Liver (tissue), 10 donors: ENCODE measurements at places on chromosomes 11 and 22.

DNA sequence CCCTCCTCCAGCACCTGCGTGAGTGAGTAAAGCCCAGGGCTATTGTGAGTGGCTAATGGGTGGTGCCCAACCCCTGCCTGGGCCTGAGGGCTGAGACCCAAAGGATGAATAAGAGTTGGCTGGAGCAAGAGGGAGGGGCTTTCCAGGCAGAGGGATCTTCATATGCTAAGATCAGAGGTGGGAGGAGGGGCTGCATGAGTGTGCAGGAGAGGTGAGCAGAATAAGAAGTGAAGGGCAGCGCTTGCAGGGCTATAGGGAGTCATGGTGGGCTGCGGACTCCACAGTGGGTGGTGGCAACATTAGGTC lies 3.9 kb downstream of the EMID1 start:
- no peak for DNase-seq
- no peak overlapping the region for H3K4me3 ChIP-seq
- H3K27ac ChIP-seq = no peak overlapping the region
- H3K4me1 ChIP-seq = peaks cover 4% of the 10 kb centered on the region
- no peaks in the 10 kb centered on the region for H3K27me3 ChIP-seq

DNA sequence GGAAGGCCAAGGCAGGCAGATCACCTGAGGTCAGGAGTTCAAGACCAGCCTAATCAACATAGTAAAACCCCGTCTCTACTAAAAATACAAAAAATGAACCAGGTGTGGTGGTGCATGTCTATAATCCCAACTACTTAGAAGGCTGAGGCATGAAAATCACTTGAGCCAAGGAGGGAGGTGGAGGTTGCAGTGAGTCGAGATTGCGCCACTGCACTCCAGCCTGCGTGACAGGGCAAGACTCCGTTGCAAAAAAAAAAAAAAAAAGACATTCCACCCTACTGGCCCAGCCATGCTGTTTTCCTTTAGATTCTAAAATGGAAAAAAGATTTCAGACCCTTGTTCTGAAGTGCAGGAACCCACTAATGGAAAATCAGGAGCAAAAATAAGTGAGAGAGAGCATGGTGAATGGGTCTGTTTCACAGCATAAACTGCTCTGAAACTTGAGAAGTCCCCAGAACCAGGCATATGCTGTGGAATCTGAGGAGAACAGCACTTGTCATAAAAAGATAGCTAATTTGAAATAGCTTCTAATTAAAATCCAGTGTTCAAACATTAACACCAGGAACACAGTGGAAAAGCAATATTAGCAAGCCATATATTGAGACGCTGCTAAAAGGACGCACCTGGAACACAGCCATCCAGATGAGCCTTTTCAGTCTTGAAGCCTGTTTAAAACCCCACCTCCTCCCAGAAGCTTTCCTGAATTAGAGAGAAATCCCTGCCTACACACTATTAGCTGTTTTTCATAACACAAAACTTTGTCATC lies 66.3 kb upstream of the CHRM4 start:
- no peaks in the 10 kb centered on the region for H3K4me1 ChIP-seq
- no peaks in the 10 kb centered on the region for H3K36me3 ChIP-seq
- no peak overlapping the region for H3K27ac ChIP-seq

GRCh38 chr11:8814923-8815240 lies 96.1 kb upstream of the AKIP1 start:
- no peak overlapping the region for H3K27ac ChIP-seq
- H3K4me3 ChIP-seq = no peak overlapping the region
- DNase-seq = no peak
- H3K27me3 ChIP-seq = no peaks in the 10 kb centered on the region

DNA sequence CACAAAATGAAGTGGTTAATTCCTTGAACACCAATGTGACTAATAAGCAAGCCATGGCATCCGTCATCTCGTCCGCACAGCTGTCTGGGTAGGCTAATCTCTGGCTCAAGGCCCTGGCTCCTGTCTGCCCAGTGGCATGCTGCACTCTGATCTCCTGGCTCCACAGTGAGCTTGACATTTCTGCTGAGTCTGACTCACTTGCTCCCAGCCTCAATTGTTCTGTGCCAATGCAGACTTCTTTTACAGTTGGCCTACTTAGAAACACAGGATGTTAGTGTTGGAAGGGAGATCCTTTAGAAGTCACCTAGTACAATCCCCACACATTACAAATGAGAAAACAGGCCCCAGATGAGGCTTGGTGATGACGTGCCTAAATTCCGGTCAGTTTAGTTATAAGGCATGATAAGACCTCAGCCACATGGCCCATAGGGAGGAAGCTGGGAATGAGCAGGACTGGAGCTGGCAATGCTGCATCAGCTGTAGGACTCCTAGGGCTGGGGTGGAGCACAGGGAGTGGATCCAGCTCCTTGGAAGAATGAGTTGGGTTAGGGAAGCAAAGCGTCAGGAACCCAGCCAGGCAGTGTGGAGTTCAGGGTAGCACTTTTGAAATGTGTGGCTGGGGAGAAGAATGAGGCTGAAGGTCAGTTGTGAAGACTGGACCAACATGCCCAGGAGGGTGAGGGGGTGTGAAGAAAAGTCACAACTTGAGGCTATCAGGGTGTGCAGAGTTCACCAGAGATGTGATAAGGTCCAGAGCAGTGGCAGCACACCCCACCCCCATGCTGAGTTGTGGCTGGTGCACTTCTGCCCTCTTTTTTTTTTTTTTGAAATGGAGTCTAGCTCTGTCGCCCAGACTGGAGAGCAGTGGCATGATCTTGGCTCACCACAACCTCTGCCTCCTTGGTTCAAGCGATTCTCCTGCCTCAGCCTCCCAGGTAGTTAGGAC lies 70.2 kb upstream of the EED start:
- no peak overlapping the region for H3K4me3 ChIP-seq
- peaks cover 30% of the 10 kb centered on the region for H3K4me1 ChIP-seq
- DNase-seq = peak; percentile 72
- H3K27ac ChIP-seq = peak overlapping the region; percentile 68

DNA sequence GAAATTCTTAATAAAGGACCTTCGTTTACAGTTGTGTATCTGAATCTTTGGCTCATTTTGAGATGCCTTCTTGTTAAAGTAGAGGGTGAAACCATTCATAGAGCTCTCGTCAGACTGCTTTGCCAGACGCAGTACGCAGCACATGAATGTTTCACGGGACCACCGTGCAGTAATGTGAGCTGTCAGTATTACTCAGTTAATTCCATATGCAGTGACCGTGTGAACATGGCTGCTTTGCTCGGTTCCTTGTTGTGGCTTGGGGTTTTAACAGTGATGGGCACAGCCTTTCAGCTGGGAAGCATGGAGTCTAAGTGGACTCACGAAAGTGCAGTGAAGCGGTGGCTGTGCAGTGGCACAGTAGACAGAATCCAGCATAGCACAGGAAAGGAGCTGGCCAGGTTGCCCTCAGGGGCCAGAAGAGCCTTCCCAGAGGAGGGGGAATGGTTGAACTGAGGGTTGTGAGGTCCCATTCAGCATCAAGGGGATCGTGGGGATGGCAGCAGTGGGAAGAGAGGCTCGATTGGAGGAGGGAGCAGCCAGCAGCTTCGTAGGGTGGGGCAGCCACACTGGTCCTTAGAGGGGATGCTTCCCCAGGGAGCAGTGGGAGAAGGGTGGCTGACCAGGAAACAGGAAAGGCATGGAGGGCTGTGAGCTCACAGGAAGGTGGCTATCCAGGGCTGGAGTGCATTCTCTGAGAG lies 31.4 kb downstream of the PPFIA1 start:
- no peak for DNase-seq
- no peak overlapping the region for H3K4me3 ChIP-seq
- no peak overlapping the region for H3K27ac ChIP-seq
- no peaks in the 10 kb centered on the region for H3K36me3 ChIP-seq
- H3K4me1 ChIP-seq = no peaks in the 10 kb centered on the region

- no peak overlapping the region for H3K27ac ChIP-seq
- DNase-seq = no peak
- no peak overlapping the region for H3K4me3 ChIP-seq
- no peaks in the 10 kb centered on the region for H3K36me3 ChIP-seq
- H3K27me3 ChIP-seq = no peaks in the 10 kb centered on the region
- H3K4me1 ChIP-seq = no peaks in the 10 kb centered on the region
These were observed 468.4 kb downstream of the NELL1 start for GRCh38 chr11:21137803-21138202.

DNA sequence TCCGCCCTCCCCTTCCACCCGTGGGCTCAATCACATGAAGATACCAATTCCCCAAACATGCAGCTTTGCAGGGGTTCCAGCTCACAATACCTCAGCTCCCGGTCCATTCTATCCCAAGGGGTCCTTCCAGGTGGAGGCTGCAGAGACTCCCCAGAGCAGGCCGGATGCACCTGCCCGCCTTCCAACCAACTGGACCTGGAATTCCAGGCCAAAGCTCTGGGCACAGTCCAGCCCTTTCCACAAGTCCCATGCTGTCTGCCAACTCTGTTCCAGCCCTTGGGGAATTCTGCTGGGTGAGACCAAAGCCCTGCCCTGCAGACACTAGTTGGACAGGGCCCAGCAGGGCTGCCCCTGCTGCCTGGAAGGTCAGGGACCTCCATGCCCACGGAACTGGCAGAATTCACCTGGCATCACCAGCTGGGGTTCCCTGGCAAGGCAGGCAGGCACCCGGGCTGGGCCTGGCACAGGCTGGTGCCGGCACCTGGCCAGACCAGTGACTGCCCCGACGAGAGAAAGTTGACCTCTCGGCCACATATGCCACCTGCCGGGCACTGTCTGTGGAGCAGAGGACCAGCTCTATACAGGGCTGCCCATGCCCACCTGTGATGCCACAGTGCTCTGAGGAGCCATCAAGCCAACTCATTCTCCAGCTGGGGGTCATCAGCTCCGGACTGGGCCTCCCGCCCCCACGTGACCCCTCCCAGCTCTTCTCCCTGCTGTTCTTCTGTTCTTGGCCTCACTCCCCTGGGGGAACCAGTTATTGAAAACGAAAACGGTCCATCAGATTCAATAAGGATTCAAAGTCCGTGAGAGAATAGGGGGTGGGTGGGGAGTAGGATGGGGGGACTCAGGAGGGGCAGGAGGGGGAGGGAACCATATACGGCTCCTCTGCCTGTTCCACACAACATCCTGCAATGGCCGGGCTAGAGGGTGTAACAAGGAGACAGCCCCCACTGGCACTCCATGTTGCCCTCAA lies 4.7 kb downstream of the SYT7 start:
- H3K27me3 ChIP-seq = no peaks in the 10 kb centered on the region
- no peaks in the 10 kb centered on the region for H3K36me3 ChIP-seq
- H3K4me1 ChIP-seq = peaks cover 39% of the 10 kb centered on the region
- H3K27ac ChIP-seq = no peak overlapping the region

GRCh38 chr11:30935861-30936260 lies 349.7 kb upstream of the MPPED2 start:
- no peak for DNase-seq
- no peak overlapping the region for H3K27ac ChIP-seq
- H3K4me3 ChIP-seq = no peak overlapping the region
- no peaks in the 10 kb centered on the region for H3K36me3 ChIP-seq

DNA sequence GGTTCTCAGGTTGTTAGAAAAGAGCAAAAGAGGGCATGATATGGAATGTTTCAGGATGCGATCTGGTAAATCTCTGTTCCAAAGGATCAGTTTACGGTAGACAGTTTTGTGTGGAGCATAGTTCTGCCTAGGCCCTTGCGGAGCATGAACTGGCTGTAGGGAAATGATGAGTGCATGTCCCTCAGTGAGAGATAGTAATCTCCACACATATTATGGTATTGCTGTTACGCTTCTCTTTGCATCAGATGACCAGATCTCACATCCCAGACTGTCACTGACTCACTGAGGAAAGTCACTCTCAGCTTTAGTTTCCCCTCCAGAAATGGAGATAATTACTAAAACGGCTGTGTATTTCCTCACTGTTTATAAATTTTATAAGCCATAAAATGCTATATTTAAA lies 836.0 kb downstream of the JRKL start:
- H3K4me3 ChIP-seq = no peak overlapping the region
- DNase-seq = no peak
- no peaks in the 10 kb centered on the region for H3K27me3 ChIP-seq
- H3K27ac ChIP-seq = no peak overlapping the region

DNA sequence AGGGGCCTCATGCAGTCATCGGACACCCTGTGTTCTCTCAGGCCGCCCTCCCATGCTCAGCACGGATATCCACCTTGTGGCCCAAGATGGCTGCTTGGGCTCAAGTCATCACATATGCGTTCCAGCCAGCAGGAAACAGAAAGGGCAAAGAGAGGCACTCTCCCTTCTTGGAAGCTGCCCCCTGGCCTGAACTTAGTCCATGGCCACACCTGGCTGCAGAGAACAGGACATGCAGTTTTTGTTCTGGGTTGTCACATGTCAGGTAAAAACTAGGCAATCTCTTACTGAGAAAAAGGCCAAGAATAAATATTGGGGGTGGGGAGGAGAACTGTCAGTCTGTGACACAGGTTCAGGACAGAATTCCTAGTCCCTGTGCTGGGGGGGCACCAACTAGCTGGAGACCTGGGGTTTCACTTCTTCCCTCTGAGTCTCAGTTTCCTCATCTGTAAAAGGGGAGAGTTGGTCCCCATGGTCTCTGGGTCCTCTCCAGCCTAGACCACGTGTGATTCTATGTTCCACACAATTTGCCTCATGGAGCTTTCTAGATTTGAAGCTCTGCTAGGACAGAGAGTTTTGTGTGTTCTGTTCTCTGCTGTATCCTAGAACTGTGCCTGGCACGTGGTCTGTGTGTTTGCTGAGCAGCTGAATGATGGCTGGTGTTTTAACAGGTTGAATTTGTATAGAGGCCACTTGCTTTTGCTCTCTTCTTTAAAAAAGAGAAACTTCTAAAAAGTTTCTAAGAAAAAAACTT lies 107.2 kb upstream of the ANO1 start:
- peak overlapping the region; percentile 92 for H3K27ac ChIP-seq
- no peak for DNase-seq
- H3K27me3 ChIP-seq = no peaks in the 10 kb centered on the region
- H3K4me1 ChIP-seq = peaks cover 31% of the 10 kb centered on the region
- H3K4me3 ChIP-seq = no peak overlapping the region

- H3K4me3 ChIP-seq = no peak overlapping the region
- H3K4me1 ChIP-seq = peaks cover 16% of the 10 kb centered on the region
- H3K27ac ChIP-seq = no peak overlapping the region
- no peaks in the 10 kb centered on the region for H3K36me3 ChIP-seq
- DNase-seq = no peak
- no peaks in the 10 kb centered on the region for H3K27me3 ChIP-seq
These were observed 30.9 kb downstream of the MACROD1 start for GRCh38 chr11:64134963-64135362.
